ENCODE measurements at places on chromosomes 12 and 14.
A peak's percentile ranks its signal among the peaks of the same experiment; 100 is the strongest.

DNA sequence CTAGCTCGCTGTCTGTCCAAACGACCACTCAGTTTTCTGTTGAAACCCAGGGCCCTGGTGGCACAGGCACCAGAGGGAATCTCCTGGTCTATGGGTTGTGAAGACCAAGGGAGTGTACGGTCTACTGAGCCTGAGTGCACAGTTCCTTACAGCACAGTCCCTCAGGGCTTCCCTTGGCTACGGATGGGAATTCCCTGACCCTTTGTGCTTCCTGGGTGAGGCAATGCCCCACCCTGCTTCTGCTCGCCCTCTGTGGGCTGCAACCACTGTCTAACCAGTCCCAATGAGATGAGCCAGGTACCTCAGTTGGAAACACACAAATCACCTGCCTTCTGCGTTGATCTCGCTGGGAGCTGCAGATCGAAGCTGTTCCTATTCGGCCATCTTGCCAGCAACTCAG lies 22.6 kb downstream of the GPHN start:
- DNase-seq: peak; percentile 12

- no peak for DNase-seq
Measured at GRCh38 chr12:93287149-93287548, 90.6 kb upstream of the NUDT4 start.

DNA sequence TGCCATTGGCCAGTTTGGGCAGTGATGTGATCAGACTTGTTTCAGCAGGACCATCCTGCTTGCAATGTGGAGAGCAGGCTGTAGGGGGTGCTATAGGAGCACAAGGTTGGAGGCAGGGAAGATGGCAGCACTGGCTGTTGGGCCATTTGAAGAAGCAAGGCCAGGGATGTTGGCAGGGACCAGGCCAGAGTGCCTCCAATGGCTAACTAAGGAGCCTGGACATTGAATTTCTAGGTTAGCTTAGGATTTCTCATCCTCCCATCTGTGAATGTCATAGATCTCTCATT lies 23.5 kb downstream of the FGF23 start:
- DNase-seq: peak; percentile 45

DNA sequence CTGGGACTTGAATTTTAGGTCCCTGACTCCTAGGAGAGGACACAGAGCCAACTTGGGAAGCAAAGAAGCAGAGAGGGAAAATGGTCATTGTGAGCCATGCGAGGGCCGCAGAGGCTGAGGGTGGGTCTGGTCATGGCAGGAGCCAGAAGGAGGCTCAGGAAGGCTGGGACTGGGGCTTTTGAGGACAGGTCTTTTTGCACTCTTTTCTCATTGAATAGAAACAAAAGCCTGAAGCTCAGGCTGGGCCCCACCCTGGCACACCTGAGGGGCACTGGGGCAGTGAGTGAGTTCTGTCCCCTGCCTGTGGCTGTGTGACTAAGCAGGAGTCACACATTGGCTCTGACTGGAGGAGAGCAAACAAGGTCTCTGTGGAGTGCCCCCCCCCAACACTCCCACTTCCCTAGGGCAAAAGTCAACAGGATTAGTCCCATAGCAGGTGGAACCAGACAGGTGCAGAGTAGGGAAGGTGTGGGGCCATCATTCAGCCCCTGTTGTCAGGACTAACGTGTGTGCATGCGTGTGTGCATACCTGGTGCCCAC lies 2.8 kb downstream of the KRT7 start:
- no peak for DNase-seq

GRCh38 chr14:91061056-91061887 lies 831 bp upstream of the RPS6KA5 start:
- DNase-seq: no peak

- DNase-seq: peak; percentile 4
Measured at GRCh38 chr14:74302152-74302628, 544 bp downstream of the ABCD4 start.

DNA sequence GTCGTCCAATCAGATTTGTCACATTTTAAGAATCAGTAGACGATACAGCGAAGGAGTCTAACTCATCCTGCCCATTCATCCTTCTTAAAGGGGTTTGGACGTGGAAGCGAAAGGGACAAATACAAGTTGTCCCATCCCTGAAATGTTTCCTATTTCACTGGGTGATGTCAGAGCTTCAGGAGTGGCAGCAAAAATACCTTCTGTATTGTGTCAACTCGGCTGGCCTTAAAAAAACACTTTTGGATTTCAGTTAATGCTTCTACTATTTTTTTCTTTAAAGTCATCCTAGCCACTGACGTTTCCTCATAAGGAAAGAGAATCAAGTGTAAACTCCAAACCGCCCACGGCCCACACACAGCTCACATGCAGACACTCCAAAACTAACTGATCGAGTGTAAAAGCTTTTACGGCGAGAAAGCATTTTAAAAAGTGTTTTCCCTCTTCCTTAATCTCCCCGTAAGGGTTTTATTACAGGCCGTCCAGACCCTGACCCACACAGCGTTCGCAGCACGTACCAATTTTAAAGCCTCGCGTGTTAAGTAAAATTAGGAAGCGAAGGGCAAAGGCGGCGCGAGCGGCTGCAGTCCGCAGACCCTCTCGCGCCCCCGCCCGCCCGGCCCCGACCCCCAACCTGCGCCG lies 593 bp downstream of the CFL2 start:
- peak; percentile 10 for DNase-seq

GRCh38 chr12:54360717-54361456 lies 3.4 kb downstream of the GPR84 start:
- DNase-seq: no peak

- DNase-seq: no peak
Measured at GRCh38 chr12:42504049-42504448, 85.5 kb downstream of the PRICKLE1 start.

- no peak for DNase-seq
Measured at GRCh38 chr14:27234331-27234730, 636.5 kb upstream of the NOVA1 start.

DNA sequence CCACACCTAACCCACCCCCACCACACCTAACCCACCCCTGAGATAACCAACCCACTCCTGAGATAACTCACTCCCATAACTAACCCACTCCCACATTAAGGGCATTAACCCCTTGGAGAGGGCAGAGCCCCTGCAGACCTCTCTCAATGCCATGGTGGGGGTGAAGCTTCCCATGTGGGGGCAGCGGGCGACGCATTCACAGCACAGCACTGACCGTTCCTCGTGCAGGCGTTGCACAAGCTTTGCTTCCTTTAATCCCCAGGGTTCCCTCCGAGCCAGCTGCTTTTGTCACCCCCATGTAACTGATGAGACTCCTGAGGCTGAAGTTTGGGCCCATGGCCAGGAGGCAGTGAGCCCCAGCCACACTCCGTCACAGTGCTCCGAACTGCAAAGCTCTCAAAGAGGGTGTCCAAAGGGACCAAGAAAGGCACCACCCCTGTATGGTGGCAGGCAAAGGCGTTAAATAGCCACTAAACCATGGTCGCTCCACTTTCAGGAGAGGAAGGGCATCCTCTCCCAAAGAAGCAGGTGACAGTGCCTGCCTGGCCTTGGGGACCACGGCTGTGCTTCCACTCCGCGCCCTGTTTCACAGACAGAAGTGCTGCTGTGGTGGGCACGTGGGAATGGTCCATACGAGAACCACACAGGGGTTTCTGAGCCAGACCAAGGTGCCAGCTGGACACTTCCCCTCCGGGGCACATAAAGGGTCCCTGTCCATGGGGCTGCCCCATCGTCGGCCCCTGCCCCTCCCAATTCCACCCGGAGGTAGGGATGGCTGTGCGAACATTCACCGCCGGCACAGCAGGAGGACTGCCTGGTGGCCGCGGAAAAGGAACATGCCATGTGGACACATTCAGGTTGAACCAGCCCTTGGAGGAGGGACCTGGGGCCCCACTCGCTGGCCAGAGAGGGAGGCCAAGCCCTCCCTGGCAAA lies 28.3 kb downstream of the GALNT9 start:
- DNase-seq: no peak

GRCh38 chr12:55765736-55766290 lies 22.9 kb downstream of the GDF11 start:
- DNase-seq: no peak

- no peak for DNase-seq
Measured at GRCh38 chr14:51546099-51546498, 105.6 kb upstream of the FRMD6 start.

DNA sequence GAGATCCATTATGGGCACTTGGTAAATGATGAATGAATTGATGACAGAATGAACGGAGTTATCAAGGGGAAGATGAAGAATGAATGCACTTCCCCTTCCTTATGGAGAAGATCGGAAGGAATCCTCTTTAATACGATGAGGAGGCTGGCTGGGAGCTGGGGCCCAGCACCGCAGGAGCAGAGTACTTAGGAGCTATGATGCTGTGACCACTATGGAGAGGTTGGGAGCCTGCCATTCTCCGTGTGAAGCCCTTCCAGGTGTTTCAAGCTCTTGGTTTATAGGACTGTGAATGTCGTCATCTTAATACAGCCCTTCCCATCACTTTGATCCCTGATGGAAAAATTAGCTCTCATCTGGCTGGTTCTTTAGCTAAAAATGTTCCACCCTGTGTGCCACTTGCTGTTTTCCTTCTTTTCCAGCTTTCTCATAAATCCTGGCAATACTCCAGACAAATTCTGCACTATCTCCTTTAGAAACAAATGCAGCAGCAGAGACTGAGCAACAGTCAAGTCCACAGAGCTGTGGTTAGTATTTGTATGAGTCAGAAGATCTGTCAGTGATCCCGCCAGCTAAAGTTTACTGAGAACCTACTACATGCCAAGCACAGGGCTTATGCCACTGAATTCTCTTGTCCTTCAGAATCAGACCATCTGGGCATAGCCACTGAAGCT lies 263.1 kb upstream of the CRY1 start:
- DNase-seq: no peak

GRCh38 chr14:38004610-38004879 lies 203.2 kb upstream of the SSTR1 start:
- DNase-seq: no peak

DNA sequence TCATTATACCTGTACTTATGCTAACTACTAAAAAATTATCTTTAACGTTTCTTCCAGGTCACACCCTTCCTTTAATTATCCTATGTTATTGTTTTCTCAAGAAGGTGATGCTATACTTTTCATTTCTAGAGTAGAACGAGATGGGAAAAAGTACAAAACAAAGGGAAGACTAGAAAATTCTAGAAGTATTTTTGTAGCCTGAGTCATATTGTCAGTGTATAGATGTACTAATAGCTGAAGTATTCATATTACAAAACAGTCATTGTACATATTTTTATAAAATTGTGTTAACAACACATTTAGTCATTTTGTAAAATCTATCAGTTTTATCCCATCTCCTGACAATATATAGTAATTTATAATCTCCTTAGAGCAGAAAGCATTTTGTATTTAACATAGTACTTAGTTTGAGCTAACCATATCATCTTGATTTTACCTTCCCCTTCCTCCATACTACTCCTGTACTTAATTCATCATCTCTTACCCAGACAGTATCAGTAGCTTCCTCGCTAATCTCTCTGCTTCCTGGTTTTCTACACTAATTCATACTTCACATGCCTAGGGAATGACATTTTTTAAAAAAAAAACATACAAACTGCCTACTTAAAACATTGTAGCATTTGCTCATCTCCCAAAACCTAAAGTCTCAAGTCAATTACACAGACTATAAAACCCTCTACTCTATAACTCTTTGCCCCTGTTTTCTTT lies 920.9 kb downstream of the RPS29 start:
- no peak for DNase-seq

DNA sequence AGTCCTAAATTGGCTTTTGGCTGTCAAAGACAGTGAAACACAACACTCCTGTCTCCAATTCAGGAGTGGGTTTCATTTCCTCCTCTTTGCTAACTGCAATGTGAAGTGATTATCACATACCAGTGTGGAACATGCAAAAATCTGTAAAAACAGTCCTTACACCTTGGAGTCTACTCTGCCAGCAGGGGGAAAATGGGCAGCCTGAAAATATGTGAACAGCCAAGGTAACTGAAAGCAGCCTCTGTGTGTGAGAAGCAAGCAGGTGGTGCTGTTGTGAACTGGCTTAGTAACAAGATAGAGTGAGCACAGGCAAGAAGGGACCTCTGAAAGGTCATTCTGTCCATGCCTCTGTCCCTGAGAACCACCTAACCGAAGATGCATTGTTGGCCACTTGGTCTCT lies 6.0 kb downstream of the PRMT8 start:
- no peak for DNase-seq

- DNase-seq: no peak
Measured at GRCh38 chr14:76090616-76091391, 60.9 kb upstream of the GPATCH2L start.

DNA sequence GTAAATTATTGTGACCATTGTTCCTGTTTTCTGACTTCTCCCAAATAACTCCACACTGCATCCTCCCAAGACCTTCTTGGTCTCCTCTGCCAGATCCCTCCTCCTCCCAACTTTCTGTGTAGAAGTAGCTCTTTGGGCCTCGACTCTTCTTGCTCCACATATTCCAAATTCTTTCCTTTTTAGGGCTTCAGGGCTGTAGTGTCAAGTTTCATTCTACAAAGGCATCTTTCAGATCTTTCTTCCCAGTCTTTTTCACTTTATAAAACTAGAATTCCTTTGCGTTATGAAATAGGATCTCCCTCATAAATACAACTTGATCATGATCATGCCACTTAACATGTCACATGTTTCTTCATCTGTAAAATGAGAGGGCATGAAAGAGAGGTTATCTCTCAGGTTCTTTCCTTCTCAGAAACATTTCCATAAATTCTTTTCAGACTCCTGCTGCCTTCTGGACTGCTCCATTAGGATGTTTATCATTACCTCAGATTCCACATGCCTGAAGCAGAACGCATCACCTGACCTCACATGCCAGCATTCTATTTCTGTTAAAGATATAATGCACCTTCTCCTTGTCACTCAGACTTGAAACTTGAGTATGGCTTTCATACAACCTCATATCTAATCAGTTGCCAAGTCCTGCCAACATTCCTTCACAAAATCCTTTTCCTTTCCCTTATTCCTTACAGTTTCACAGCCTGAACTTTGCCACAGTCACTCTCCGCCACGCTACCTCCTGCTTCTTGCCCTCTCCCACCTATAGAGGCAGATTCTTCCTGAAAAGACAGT lies 8.5 kb downstream of the SLC38A1 start:
- no peak for DNase-seq

GRCh38 chr12:90076851-90077319 lies 368.2 kb upstream of the ATP2B1 start:
- no peak for DNase-seq

- DNase-seq: peak; percentile 69
Measured at GRCh38 chr12:9118158-9118557, 2.4 kb upstream of the A2M start.

- DNase-seq: no peak
Measured at GRCh38 chr12:13205809-13206559, 9.5 kb downstream of the EMP1 start.

GRCh38 chr12:131941987-131942341 lies 7.8 kb upstream of the EP400 start:
- no peak for DNase-seq

Data from stimulated activated naive B cell treated with anti-CD40 and anti-IgM and Interleukin-4, amounts not matched to agents 10 μg/mL and 1 μg/mL and 100 μg/mL, for 72 hours (primary cell).